Left colon (tissue), 2 donors: ENCODE measurements at places on chromosomes 12 and 14. TPM values are rescaled to one million over a fixed set of nuclear protein-coding genes. Genes with fewer than 3 reads are reported as not detected.

The DNAH10 gene
- 0.39 TPM for total RNA-seq

The KRT74 gene
- not detected for total RNA-seq

The NGB gene
- not detected for total RNA-seq

The GLTP gene
- 95.0 TPM for total RNA-seq

The RPGRIP1 gene
- total RNA-seq: not detected

The BEST3 gene
- not detected for total RNA-seq

The ITGB7 gene
- total RNA-seq: 4.6 TPM

The DIO2 gene
- 1.1 TPM for total RNA-seq

The PDZRN4 gene
- total RNA-seq: 3.5 TPM

The ATN1 gene
- 78.9 TPM for total RNA-seq

The RHNO1 gene
- total RNA-seq: 20.6 TPM

The SMOC1 gene
- 0.89 TPM for total RNA-seq

The RFX4 gene
- not detected for total RNA-seq

The GALNT6 gene
- 41.0 TPM for total RNA-seq
